ENCODE measurements at places on chromosomes 7 and 10. TPM values are rescaled to one million over a fixed set of nuclear protein-coding genes. Genes with fewer than 3 reads are reported as not detected.

DNA sequence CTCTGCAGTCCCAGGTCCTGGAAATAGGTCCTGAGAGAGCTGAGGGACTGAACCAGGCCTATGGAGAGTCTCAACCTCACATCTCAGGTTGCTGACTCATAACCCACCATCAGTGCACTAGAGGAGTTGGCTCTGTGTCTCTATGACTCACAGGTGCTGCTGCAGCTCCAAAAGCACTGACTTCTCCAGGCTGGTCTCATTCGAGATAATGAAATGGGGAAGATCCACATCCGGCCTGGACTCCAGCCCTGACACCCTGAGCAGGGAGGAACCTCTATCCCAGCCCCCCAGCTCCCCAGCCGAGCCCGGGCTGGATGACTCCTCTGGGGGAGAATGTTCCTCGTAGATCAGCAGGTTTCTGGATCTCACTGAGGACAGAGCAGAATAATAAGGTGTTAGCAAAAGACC is 35.5 kb upstream of the DGKI start:
- DNase-seq: no peak

GRCh38 chr10:113890769-113891168 is 36.3 kb downstream of the NHLRC2 start:
- DNase-seq: no peak

GRCh38 chr7:78363866-78364265 is 565.3 kb downstream of the PHTF2 start:
- DNase-seq: no peak

- peak; percentile 18 for DNase-seq
These were observed 7.9 kb upstream of the ATE1 start for GRCh38 chr10:121935702-121936101.

GRCh38 chr10:480498-480927 is 209.0 kb downstream of the DIP2C start:
- no peak for DNase-seq

DNA sequence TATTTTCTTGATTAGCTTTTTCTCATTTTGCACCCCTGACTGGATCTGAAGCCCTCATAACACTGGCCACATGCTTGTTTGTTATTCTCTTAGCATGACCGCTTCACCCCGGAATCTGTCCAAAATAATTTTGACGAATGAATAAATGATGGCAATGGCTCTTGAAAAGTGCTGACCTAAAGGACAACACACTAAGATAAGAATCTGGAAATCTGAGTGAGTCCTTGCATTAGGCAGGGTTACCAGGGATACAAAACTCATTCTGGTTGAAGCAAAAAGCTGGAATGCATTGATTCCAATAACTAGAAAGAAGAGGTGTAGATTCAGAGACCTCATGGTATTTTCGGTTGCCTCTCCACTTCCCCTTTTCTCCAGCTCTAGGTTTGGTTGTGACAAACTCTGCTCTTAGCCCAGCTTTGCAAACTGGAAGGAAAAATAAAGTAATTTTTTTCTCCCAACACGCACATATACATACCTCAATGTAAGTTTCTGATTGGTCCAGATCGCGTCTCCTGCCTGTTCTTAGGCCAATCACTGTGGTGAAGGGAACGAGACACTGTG is 157.4 kb downstream of the SKIDA1 start:
- no peak for DNase-seq

DNA sequence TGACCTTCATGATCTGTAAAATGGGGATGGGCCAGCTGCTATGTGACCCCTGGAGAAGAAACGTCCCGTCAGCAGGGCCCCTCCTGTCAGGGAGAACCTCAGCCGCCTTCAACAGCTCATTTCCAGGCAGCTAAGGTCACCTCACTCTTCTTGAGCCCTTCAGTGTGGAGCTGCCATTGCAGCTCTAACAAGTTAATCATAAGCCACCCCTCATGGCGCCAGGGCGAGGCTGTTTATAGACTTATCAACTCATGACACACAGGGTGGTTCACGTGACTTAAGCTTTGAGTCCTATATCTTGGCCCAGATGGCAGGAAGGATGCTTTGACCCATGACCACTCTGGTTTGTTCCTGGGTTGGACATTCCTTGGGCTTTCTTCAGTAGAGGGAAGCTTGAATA is 315.1 kb downstream of the TNS3 start:
- no peak for DNase-seq

- no peak for DNase-seq
These were observed 134.6 kb upstream of the FGFR2 start for GRCh38 chr10:121732656-121733445.

GRCh38 chr7:126699707-126700106 is 553.0 kb downstream of the GRM8 start:
- no peak for DNase-seq

- no peak for DNase-seq
These were observed 80.3 kb upstream of the SEM1 start for GRCh38 chr7:96789914-96790313.

GRCh38 chr10:84820120-84820519 is 491.7 kb downstream of the CCSER2 start:
- DNase-seq: no peak

DNA sequence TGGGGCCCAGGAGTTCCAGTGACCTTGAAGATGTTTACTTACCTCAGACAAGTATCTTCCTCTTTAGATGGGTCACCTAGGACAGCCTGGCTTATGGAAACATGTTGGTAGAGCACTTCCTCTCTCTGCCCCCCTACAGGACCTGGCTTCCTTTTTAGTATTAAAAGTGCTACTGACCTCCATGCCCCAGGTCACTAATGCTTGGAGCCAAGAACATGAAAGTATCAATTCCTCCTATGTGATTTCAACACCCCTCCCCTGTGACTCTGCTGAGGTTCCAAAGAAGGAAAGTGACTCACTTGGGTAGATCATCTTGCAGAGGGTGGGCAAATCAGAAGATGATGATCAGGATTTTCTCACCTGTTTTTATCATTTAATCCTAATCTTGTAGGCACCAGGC is 125.3 kb upstream of the CCDC6 start:
- peak; percentile 19 for DNase-seq

GRCh38 chr7:118945911-118946682 is 721.6 kb downstream of the ANKRD7 start:
- no peak for DNase-seq

The EEPD1 gene
- 10.8 TPM for total RNA-seq

The ZNF467 gene
- total RNA-seq: 3.0 TPM

The IFIT1B gene
- total RNA-seq: 1.1 TPM

The LYZL2 gene
- not detected for total RNA-seq

The GRM3 gene
- 0.04 TPM for total RNA-seq

The BLNK gene
- total RNA-seq: 1.2 TPM

The LDB1 gene
- total RNA-seq: 48.3 TPM

The NRG3 gene
- 0.04 TPM for total RNA-seq
